DMS 273 treated with DMSO at 0.1 percent for 48 hours (cell line): ENCODE measurements at places on chromosomes 2 and 18.

- DNase-seq, result no peak
These were observed 72.3 kb upstream of the TWIST2 start for GRCh38 chr2:238775591-238775990.

GRCh38 chr2:28956415-28956826 lies 24.7 kb upstream of the TOGARAM2 start:
- peak; percentile 25 for DNase-seq

- no peak for DNase-seq
These were observed 519.8 kb upstream of the MYT1L start for GRCh38 chr2:2850859-2851258.

DNA sequence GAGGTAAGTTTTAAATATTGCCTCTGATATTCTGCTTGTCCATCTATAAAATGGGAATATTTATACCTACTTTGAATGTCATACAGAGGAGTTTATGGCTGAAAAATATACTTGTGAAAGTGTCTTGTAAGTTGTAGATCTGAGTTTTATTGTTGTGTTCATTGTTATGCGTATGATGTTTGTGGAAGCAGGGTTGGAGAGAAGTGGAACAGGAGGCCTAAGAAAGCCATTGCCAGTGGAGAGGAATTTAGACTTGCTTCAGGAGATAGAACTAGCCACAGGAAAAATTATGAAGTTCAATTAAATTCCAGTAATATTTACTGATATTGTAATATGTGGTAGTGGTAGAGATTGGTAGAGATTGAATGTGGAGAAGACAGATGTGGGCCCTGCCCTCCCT lies 491.9 kb upstream of the FANCL start:
- DNase-seq, result no peak

- no peak for DNase-seq
These were observed 57.0 kb upstream of the FAM237A start for GRCh38 chr2:206585335-206585734.

- no peak for DNase-seq
These were observed 104.7 kb downstream of the TSN start for GRCh38 chr2:121860033-121860757.

DNA sequence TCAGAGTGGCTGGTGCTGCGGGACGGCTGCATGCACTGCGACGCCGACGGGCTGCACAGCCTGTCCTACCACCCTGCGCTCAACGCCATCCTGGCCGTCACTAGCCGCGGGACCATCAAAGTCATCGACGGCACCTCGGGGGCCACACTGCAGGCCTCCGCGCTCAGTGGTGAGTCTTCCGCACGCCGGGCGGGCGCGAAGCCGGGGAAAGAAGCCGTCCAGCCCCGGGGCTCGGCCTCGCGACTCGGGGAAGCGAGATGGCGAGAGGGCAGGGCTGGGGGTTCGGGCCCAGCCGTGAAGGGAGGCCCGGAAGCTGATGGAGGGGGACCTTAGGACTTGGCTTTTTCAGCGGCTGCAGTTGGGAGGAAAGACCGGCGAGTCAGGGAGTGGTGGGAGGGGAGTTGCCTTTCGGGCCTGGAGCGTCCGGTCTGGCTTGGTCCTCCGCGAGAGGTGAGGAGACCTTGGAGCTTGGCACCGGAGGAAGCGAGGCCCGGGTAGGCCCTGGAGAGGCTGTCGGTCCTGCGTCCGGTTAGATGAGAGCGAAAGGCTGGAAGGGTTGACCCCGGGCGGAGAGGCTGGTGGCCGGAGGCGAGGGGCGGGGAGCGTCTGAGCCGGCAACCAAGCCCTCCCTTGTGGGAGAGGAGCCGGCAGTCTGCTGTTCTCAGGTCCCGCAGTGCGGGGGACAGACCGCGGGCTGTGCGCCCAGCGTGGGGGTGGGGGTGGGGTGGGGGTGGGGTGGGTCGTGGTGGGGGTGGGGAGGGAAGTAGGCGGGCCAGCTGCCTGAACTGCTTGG lies 691 bp downstream of the BIRC6 start:
- DNase-seq, result no peak

GRCh38 chr2:46803547-46803878 lies 112.1 kb downstream of the MCFD2 start:
- no peak for DNase-seq

DNA sequence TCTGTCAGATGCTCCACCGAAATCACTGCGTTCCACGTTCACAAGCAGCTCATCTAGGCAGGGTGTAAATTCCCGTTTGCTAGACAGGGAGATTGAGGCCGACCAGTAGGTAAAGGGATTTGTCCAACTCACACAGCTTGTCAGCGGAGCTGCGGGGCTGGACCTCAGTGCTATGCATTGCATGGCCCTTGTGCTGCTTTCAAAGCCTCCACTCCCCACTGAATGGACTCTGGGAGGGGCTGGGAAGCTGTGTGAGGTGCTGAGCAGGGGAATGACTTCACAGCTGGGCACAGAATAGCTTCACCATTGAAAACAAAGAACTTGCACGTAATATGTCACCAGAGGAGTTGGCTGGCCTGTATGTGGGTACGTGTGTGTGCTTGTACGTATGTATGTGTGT lies 21.4 kb downstream of the CELF4 start:
- no peak for DNase-seq

- DNase-seq, result no peak
These were observed 48.7 kb downstream of the SERTAD2 start for GRCh38 chr2:64605026-64605471.

- DNase-seq, result no peak
These were observed 113.6 kb downstream of the MRO start for GRCh38 chr18:50706199-50706598.

GRCh38 chr2:71620116-71620515 lies 166.8 kb downstream of the DYSF start:
- no peak for DNase-seq

GRCh38 chr18:3481696-3482210 lies 31.8 kb downstream of the TGIF1 start:
- DNase-seq, result peak; percentile 19

DNA sequence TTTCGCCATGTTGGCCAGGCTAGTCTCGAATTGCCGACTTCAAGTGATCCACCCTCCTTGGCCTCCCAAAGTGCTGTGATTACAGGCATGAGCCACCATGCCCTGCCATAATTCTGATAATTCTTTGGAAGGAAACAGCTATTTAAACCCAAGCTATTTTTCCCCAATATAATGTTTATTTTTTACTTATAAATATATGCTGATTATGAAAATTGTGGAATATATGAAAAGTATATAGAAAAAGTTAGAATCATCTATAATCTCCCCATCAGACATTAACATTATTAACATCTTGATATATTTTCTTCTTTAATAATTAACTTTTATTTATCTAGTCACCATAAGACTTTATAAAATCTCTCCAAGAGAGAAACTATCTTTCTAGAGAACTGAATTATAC lies 41.2 kb downstream of the HADHB start:
- DNase-seq, result no peak

- DNase-seq, result no peak
These were observed 57.2 kb downstream of the LBH start for GRCh38 chr2:30288561-30288960.

GRCh38 chr2:10036095-10036884 lies 7.1 kb upstream of the KLF11 start:
- peak; percentile 91 for DNase-seq

GRCh38 chr2:210626849-210627248 lies 70.5 kb downstream of the CPS1 start:
- DNase-seq, result no peak

DNA sequence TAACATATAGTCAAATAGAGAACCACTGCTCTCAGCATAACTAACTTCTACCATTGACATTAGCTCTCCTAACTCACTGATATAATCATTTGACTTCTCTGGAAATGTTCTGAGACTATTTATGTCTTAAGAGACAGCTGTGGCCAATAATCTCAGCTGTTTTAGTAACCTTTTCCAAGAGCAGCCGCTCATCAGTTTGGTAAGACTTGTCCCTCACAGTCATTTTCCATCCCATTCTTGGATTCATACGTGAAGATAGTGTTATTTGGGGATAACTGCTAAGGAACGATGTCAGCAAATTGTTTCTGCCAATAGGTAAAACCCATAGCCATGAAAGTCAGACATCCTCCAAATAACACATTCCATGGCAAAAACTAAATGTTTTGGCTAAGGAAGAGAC lies 127.8 kb downstream of the LNPK start:
- DNase-seq, result no peak

- no peak for DNase-seq
These were observed 43.3 kb downstream of the LRRFIP1 start for GRCh38 chr2:237670641-237671040.

DNA sequence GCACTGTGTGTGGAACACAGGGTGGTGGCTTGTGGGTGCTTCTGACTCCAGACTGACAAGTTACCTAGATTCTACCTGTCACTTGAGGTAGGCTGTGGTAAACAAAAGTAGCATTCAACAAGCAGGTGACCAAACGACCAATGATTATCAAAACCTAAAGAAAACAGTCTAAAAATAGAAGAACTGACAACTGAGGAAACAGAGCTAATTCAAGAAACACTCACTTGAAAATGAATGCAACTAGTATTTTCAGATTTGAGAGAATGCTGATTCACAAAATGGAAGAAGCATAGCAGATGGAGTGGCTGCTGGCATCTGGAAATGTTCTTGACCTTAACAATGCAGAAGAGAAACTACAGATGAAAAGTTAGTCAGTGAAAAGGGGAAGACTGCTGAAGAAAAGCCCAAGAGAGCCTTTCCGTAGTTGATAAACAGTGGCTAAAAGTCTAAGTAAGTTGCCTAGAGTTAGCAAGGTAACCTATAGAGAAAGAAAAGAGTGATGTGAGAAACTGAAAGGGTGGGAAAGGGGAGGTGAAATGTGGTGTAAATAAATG lies 170.4 kb downstream of the NCK2 start:
- DNase-seq, result no peak
